ENCODE measurements at places on chromosomes 5 and 9. TPM values are rescaled to one million over a fixed set of nuclear protein-coding genes. Genes with fewer than 3 reads are reported as not detected.

SVEP1 gene
- total RNA-seq, result 0.33 TPM

ANKRD18A gene
- under 0.01 TPM for total RNA-seq

TMEM245 gene
- total RNA-seq, result 83.0 TPM

GLDC gene
- total RNA-seq, result 6.9 TPM

TERT gene
- not detected for total RNA-seq

SLC46A2 gene
- total RNA-seq, result not detected

IRX1 gene
- not detected for total RNA-seq

CNTLN gene
- total RNA-seq, result 11.2 TPM

MSX2 gene
- total RNA-seq, result not detected

CCNB1 gene
- total RNA-seq, result 64.3 TPM

TMEFF1 gene
- total RNA-seq, result 10.7 TPM

FCN2 gene
- not detected for total RNA-seq

NAA35 gene
- 23.8 TPM for total RNA-seq

ARID3C gene
- 0.33 TPM for total RNA-seq

ACOT12 gene
- total RNA-seq, result not detected

STK10 gene
- total RNA-seq, result 44.7 TPM

FBP1 gene
- total RNA-seq, result 3.2 TPM

CARD9 gene
- total RNA-seq, result 0.65 TPM

QRFP gene
- not detected for total RNA-seq

CER1 gene
- total RNA-seq, result not detected

CTSV gene
- 0.67 TPM for total RNA-seq

RNF180 gene
- total RNA-seq, result 13.1 TPM

SLC34A3 gene
- not detected for total RNA-seq

SET gene
- total RNA-seq, result 371 TPM

HMMR gene
- total RNA-seq, result 11.8 TPM

RANBP3L gene
- not detected for total RNA-seq

C1QTNF3 gene
- 2.1 TPM for total RNA-seq

SPINK4 gene
- total RNA-seq, result not detected

CARTPT gene
- not detected for total RNA-seq

MYOT gene
- total RNA-seq, result not detected

NEUROG1 gene
- not detected for total RNA-seq

RORB gene
- total RNA-seq, result under 0.01 TPM

WNK2 gene
- total RNA-seq, result not detected

ARL14EPL gene
- total RNA-seq, result 0.67 TPM

GRIA1 gene
- total RNA-seq, result 0.33 TPM

KIF24 gene
- total RNA-seq, result 3.7 TPM

CDH9 gene
- total RNA-seq, result not detected

ACER2 gene
- total RNA-seq, result 13.5 TPM

GLT6D1 gene
- not detected for total RNA-seq

CMYA5 gene
- total RNA-seq, result 0.33 TPM

PGM5 gene
- 3.2 TPM for total RNA-seq

ADCY2 gene
- total RNA-seq, result not detected

VLDLR gene
- total RNA-seq, result 12.4 TPM

MARVELD2 gene
- total RNA-seq, result 4.8 TPM

SLC4A9 gene
- not detected for total RNA-seq

UBE2R2 gene
- total RNA-seq, result 35.9 TPM

SPATA31A3 gene
- not detected for total RNA-seq

TMEM174 gene
- total RNA-seq, result not detected

SLC36A3 gene
- not detected for total RNA-seq

TMEM250 gene
- 72.8 TPM for total RNA-seq

EGFLAM gene
- under 0.01 TPM for total RNA-seq

TNC gene
- total RNA-seq, result 2.7 TPM

OR13C3 gene
- total RNA-seq, result not detected

ADAMTS2 gene
- total RNA-seq, result 1.1 TPM

SOHLH1 gene
- total RNA-seq, result not detected

All from vein endothelial cell (primary cell).